ENCODE measurements at places on chromosomes 12 and 14.

- no peak for DNase-seq
Measured at GRCh38 chr12:132123970-132124765, 20.0 kb downstream of the DDX51 start.

- DNase-seq, result no peak
Measured at GRCh38 chr14:30272848-30273832, 285.8 kb upstream of the G2E3 start.

DNA sequence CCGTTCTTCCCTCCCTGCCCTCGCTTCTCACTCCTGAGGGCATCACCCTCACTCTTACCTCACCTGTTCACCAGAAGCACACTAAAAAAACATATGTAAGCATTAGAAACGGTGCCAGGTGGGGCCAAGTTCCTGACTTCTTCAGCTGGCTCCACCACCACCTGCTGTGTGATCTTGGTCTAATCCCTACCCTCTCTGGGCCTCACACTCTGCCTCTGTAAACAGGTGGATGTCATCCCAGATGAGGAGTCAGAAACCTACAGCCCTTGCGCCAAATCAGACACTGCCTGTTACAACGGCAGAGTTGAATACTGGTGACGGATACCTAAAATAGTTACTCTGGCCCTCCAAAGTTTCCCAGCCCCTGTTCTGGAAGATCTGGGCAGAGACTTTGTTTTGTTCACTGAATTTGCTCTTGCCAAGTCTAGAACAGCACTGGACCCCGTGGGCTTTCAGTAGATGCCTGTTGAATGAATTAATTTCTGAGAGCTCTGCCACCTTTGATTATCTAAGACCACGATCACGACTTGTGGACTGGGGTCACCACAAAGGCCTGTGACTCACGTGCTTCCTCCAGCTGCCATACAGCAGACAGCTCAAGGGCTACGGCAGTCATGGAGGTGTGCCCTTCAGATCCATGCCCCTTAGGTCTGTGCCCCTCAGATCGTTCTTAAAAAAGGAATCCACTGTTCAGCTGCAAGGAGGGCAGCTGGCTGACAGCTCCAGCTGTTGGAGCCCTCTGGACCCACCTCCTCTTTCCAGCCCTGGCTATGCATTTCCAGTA, 71.9 kb downstream of the GSC start:
- DNase-seq, result no peak

DNA sequence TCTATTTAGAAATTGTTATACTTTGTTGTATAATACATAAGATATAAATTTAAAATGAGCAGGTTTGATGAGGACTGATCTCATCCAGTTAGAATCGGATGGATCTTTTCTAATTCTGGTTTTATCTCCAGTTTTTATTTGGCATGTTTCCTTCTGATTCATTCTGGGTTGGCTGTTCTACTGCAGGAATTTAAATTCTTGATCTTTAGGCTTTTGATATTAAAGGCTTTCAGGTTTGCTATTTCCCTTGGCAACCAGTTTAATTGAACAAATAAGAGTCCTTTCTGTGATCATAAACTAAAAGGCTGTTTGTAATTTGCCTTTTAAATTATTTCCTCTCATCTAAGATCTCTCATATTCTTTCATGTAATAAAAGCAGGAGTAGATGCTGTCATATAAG, 83.4 kb downstream of the PDE6H start:
- DNase-seq, result no peak

- peak; percentile 14 for DNase-seq
Measured at GRCh38 chr12:46267825-46268582, 839 bp downstream of the SLC38A1 start.

DNA sequence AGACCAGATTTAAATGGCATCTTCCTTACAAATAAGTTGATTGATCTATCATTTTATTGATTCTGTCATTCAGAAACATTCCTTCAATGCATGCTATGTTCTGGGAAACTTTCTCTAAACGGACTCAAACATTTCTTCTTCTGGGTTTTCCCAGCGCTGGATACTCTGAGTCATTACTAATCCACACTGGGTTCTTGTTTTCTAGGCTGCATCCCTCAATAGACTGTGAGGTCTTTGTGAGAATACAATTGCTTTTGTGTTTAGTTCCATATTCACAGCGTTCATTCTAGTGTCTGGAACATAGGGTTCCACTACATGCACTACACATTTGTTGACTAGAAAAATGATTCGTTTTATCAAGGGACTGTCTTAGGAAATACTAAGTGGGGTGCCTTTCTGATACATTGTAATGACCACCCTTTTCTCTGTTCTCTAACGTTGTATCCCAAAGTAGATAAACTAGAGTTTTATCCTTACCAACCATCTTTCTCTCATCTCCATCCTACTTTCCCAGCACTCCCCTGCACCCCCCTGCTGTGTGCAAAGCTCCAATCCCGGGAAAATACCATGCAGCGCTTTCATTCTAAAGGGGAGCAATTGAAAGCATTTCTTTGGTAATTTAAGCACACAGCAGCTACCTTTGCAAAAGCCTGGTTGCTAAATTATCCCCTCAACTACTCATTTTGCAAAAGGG, 878.7 kb downstream of the DIO2 start:
- DNase-seq, result no peak

Data from GM12892 (cell line).